ENCODE measurements at places on chromosomes 1 and 21.

GRCh38 chr1:156664767-156665411, 12.3 kb downstream of the NES start:
- no peak for DNase-seq

- no peak for DNase-seq
These were observed 506 bp downstream of the JUN start for GRCh38 chr1:58783090-58783992.

GRCh38 chr1:161834967-161835550, 68.9 kb downstream of the ATF6 start:
- no peak for DNase-seq

GRCh38 chr1:28354121-28354520, 15.4 kb upstream of the PHACTR4 start:
- no peak for DNase-seq

DNA sequence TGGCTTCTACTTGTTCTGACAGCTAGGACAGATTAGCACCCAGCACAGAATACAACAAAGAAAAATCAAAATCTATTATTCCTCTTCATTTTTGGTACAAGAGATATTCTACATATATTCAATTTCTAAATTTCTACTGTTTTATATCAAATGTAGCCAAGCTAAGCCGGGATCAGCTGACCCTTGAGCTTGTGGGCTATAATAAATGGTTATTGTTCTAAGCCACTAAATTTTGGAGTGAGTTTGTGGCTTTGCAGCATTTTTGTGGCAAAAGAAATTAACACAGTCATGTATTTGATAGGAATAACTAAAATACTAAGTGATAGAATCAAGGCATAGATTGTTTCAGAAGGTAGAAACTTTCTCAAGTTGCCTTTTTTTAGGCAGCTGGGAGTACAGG, 50.7 kb downstream of the APP start:
- DNase-seq, result no peak

GRCh38 chr1:3457910-3458883, 3.7 kb downstream of the ARHGEF16 start:
- no peak for DNase-seq

GRCh38 chr1:29685387-29685786, 449.1 kb downstream of the PTPRU start:
- no peak for DNase-seq

GRCh38 chr1:12764016-12764415, 9.5 kb upstream of the PRAMEF12 start:
- no peak for DNase-seq

- DNase-seq, result no peak
These were observed 4.7 kb upstream of the RSPH1 start for GRCh38 chr21:42500736-42501135.

DNA sequence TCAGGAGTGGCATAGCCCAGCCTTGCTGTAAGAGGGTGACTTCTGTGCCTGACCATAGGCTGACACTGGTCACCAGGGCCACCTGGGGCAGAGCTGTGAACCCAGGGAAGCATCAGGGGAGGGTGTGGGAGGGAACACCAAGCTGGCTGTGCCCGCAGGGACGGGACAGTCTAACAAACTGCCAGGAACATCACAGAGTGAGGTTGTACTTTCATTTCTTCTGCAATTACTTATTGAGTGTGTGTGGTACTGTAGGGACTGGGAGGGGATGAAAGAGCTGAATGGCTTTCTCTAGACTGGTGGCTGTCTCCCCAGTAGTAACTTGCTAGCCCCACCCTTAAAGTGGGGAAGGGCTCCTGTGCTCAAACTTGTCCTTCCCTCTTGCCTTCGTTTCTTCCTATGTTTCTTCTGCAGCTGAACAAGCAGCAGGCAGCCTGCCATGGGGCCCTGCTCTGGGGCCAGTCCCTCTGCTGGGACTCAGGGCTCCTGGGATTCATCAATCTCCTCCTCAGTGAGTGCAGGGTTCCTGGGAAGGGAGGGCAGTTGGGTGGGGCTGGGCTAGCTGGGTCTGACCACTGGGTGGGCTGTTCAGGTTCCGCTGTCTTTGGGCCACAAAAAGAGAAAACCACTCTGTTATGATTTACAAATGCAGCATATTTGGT, 39.7 kb upstream of the ETV3 start:
- DNase-seq, result no peak

GRCh38 chr1:55893155-55893554, 678.0 kb upstream of the USP24 start:
- no peak for DNase-seq

GRCh38 chr1:57013522-57013921, 47.7 kb upstream of the C8B start:
- no peak for DNase-seq

DNA sequence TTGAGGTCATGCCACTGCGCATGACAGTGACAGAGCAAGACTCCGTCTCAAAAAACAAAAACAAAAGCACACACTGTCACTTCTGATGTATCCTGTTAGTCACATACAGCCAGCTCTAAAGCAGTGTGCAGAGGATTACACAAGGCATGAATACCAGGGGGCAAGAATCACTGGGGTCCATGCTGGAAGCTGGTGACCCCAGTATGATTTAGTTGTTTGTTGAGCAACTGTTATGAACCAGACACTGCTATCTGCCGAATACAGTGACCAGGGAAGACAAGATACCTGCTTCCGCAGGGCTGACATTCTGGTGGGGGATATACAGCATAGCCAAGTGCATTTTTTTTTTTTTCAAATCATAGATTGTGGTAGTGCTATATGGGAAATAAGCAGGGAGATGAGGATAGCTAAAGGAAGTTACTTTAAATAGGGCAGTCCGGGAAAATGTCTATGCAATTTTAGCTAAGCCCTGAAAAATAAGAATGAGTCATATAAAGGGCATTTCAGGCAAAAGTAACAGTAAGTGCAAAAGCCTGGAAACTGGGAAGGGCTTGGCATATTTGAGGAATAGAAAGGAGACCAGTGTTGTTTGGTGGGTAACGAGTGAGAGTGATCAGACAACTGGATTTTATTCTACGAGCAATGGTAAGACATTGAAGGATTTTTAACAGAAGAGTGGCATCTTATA, 69.7 kb downstream of the ADSS2 start:
- DNase-seq, result no peak

GRCh38 chr1:104991702-104992101, 1242.0 kb downstream of the AMY1C start:
- no peak for DNase-seq

DNA sequence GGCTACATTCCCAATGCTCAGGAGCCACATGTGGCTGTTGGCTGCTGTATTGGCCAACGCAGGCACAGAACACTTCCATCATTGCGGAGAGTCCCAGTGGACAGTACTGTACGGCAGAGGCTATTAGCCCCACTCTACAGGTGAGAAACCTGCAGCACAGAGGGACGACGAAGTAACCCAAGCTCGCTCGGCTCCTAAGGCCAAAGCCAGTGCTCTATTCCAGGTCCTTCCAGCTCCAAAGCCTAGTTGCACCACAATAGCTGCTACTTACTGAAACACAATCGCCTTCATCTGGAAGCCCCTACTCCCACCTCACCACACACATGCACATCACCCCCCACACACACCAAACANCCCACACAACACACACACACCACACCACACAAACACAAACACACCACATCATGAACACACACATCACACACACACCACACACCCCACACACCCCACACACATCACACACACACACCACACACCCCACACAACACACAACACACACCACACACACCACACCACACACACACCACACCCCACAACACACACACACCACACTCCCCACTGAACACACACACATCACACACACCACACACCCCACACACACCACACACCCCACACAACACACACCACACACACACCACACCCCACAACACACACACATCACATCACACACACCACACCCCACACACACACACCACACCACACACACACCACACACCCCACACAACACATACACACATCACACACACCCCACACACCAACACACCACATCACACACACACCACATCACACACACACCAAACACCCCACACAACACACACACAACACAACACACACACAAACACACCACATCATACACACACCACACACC, 3.2 kb downstream of the LYPD8 start:
- DNase-seq, result no peak

GRCh38 chr1:244029124-244029523, 22.0 kb upstream of the ZBTB18 start:
- no peak for DNase-seq

Measured in activated naive CD4-positive, alpha-beta T cell treated with Interleukin-2 at 50 U/mL for 16 hours (primary cell).